ENCODE measurements at places on chromosomes 1 and 21.

- no peak for DNase-seq
Measured at GRCh38 chr1:11980676-11980972, 380 bp downstream of the MFN2 start.

DNA sequence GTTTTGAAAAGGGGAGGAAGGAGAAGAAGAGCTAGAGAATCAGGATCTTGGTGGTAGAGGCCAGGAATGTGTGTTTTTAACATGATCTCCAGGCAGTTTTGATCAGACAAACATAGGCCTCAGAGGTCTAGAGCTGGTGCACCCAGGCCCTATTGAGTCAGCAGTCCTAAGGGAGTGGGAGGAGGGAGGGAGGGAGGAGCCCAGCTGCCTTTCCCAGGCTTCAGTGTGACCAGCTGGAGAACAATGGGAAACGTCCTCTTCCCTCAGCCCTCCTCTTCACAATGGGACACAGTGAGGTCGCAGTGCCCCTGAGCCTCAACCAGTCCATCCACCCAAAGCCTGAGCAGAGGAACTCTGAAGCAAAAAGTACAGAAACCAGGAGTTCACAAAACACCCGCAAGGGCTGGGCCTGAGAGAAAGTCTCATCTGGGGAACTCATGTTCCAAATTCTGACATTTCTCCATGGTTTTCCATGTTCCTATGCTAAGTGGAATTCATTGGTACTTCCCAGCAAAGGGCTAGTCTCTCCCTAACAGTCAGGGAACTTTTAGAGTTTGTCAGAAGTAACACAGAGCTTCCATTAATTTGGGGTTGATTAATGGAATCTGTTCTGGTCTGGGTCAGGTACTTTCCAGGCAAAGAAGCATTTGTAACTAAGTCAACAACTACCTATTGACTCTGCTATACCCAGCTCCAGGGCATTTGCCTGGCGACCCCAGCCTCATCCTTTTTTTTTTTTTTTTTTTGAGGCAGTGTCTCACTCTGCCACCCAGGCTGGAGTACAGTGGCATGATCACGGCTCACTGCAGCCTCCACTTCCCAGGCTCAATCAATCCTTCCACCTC, 37.5 kb downstream of the ELAPOR1 start:
- DNase-seq, result no peak

- peak; percentile 48 for DNase-seq
Measured at GRCh38 chr1:159067699-159068621, 8.6 kb downstream of the AIM2 start.

DNA sequence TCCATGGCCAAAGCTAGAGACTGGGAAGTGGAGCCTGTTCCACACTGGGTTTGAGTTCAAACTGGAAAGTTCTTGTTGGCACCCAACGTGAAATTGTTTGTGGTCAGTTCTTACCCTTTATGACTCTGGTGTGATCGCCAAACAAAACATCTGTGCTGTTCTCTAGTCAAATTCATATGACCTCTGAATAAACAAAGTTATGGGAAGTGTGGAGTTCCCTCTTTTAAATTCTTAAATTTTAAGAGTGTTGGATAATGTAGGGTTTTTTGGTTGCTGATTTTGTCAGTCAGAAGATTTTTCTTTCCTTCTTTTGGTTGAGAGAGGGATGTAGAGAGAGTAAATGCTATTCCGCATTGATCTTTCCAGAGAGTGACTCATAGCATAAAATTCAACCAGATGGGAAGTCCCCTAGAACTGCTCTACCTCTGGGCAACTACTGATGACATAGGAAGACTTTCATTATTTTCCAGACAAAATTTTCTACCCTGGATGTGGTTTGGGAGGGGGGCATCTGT, 36.4 kb downstream of the CHML start:
- DNase-seq, result no peak

GRCh38 chr1:226519716-226520598, 28.6 kb upstream of the STUM start:
- DNase-seq, result no peak

GRCh38 chr1:167501515-167502191, 16.7 kb downstream of the CD247 start:
- peak; percentile 72 for DNase-seq

DNA sequence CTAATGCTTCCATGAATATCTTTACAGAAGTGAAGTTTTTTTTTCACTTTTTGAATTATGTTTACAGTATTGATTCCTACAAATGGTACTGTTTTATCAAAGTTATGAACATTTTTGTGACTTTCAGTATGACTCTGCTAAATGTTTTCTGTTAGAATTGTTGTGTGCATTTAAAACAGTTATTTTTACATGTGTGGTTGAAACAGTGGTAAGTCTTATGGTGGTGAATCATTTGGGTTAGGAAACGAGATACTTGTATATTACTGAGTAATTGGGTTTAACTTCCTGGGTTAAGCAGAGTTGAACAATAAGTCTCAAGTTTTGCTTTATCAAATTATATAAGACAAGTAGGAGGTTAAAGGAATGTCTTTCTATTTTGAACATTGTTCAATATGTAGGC, 66.8 kb downstream of the VPS13D start:
- DNase-seq, result peak; percentile 73

DNA sequence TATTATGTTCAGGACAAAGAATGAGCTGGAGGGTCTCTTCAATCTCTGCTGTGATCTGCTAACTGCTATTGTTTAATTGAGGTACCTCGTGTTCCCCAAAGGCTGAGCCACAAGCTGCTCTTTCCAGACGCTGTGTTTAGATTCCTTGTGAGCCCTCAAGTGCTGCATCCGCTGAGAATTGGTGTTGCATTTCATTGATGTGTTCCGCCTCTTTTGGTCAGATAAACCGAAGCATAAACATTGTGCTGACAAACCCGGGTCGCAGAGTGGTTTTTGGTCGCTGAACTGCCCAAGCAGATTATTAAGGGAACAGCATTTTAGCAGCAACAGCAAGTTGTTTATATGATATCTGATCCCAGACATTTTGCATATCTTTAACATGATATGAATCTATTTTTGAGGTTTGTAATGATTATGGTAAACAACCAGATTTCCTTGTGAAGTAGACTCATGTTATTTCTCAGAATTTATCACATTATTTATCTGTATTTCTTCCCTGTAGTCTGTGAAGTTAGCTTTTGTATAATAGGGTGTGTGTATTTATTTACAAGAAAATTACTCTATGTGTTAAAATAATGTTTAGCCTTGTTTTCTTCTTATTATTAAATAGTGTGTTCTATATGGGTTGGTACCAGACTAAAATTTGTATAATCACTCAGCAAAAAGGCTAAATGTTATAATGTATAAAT, 217.2 kb upstream of the C1orf105 start:
- no peak for DNase-seq

DNA sequence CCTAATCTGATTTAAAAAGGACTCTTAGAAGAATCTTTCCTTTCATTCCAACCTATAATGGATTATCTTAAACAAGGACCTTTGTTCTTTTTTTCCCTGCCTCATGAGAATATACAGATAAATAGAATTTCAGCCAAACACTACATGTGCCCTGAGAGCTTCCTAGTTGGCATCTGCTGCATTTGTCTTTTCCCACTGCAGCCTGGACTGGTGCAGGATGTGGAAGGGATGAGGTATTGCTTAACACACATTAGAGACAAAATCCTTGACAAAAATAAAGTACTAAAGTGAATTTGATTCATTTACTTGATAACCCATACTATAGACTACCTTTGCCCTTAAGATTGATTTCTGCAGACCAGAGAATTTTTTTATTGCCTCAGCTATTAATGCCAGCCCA, 59.5 kb downstream of the PALMD start:
- no peak for DNase-seq

DNA sequence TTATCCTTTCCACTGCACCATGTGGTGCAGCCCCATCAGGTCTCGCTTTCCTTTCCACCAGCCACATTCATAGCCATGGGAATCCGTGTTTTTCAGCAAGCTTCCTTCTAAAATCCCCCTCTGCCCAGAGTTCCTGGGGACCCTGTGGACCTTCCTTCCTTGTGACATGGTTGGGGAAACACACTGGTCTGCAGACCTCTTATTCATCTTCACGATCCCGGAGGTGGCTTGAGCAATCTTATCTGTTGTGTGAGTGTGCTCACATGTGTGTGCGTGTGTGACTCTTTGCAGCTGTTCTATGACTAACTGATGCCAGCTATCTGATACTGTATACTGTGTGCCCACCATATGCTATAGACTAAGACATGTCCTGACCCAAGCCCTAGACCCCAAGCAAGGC, 15.6 kb upstream of the IL10 start:
- no peak for DNase-seq

GRCh38 chr21:42690586-42690985, 37.2 kb downstream of the PDE9A start:
- DNase-seq, result no peak

- DNase-seq, result peak; percentile 58
Measured at GRCh38 chr21:35840197-35840799, 220.0 kb downstream of the SETD4 start.

GRCh38 chr1:119358636-119359035, 9.9 kb upstream of the HAO2 start:
- no peak for DNase-seq

DNA sequence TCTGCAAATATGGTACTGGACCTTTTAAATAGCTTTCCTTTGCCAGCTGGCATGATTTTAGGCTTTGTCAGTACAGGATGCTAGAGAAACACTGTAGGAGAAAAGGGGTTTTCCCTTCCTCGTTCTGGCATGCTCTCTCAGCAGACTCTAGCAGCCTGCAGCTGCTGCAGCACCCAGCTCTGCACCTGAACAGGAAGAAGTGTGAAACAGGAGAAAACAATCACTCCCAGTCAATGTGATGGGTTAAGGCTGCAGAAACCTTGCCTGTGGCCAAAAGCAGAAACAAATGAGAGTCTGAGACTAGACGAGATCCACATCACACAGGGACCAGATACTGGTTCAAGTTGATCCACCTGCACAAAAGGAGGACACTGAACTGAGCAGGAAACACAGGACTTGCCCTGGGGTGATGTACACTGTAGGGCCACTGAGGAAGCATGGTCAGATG, 21.2 kb downstream of the OVGP1 start:
- peak; percentile 55 for DNase-seq

DNA sequence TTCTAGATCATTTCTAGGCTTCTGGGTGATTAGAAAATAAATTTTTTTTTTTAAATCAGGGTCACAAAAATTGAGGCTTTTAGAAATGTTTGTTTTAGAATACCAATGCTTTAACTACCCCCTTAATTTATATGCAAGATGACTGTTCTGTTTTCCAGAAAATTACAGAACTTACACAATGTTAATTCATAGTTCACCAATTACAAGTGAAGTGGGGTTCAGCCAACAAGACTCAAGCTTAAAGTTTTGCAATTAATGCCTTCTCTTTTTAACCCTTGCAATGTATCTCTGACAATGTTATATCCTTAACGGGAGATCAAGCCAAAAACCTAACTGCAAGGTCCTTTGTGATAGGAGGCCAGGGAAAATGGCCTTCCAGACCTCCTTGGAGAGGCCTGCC, 5.6 kb downstream of the PRELP start:
- DNase-seq, result no peak

GRCh38 chr1:166119471-166119965, 47.3 kb downstream of the FAM78B start:
- no peak for DNase-seq

GRCh38 chr1:220300442-220301121, 28.3 kb upstream of the RAB3GAP2 start:
- DNase-seq, result no peak

- peak; percentile 16 for DNase-seq
Measured at GRCh38 chr1:165481820-165482532, 37.0 kb upstream of the RXRG start.

DNA sequence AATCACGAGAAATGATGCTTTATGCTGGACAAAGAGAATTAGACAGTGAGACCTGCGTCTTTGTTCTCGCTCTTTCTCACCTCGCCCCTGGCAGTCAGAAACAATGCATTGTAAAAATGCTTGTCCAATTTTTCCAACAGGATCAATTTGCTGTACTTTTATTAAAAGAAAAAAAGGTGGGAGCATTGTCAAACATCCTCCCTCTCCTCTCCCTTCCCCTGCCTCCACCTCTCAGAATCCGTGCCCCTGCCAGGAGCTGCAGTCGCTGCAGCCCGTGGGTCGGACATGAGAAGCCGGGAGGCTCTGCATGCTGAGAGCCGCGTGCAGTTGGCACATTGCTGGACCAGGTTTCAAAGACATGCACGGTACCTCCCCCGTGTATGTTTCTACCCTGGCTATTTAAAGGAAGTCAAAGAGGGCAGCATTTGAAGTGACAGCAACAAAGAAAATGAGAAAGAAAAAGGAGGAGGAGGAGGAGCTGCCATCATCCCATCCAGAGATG, 161.0 kb upstream of the KAZN start:
- DNase-seq, result no peak

GRCh38 chr1:233448109-233448689, 120.7 kb downstream of the MAP3K21 start:
- DNase-seq, result no peak

DNA sequence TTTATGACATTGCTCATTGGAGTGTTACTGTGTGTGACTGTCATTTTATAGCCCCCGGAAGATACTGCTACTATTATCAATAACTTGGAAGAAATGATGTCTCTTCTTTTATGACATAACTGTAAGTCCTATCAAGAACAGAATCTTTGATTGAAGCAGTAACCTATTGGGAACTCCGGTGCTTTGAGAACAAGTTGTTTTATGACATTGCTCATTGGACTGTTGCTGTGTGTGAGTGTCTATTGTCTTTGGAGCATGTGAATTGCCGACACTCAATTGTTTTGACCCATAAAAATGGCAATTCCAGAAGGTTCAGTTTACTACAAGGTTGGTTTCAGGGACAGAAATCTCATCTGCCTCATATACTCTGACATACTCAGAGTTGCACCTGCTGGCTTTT, 8.0 kb downstream of the KCNK1 start:
- DNase-seq, result no peak

DNA sequence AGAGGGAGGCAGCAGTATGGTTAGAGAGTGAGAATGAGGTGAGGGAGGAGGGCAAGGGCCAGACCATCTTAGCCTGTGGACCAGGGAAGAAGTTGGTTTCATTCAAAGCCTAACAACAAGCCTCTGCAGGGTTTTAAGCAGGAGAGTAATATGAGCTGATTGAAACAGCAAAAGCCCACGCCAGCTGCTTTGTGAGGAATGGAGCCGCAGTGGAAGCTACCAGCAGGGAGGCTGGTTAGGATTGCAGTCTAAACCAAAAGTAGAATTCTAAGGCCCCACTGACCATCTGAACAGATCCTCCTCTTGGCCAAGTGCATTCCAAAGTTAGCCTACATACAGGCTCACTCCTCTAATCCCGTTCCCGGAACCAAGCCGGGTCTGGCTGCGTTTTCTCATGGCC, 44.8 kb downstream of the OLFML3 start:
- DNase-seq, result no peak

- no peak for DNase-seq
Measured at GRCh38 chr1:37267111-37267835, 207.1 kb upstream of the ZC3H12A start.

GRCh38 chr1:34591751-34592629, 162.9 kb upstream of the GJB5 start:
- no peak for DNase-seq
